ENCODE measurements at places on chromosomes 13 and 19. TPM values are rescaled to one million over a fixed set of nuclear protein-coding genes. Genes with fewer than 3 reads are reported as not detected.

The LILRA6 gene
- not detected for total RNA-seq

The PBX4 gene
- 15.5 TPM for total RNA-seq

The PTGER1 gene
- not detected for total RNA-seq

The KCNRG gene
- not detected for total RNA-seq

The C5AR1 gene
- total RNA-seq, result not detected

DNA sequence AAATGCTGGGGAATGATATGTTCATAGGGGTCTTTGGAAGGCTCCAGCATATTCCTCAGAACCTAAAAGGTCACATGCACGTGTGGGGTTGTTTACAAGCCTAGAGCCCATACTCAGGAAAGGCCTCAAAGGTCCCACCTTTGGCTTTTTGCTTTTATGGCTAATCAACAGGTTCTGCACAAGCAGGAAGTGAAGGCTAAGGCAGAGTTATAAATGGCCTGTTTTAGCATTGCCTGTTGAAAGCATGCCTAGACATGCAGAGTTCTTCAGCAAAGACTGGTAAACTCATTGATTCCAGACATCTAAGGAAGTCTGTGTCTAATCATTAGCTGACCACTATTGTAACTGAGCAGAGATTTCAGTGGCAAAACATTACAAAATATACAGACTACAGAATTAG, 198.3 kb downstream of the KCNRG start:
- DNase-seq, result no peak

DNA sequence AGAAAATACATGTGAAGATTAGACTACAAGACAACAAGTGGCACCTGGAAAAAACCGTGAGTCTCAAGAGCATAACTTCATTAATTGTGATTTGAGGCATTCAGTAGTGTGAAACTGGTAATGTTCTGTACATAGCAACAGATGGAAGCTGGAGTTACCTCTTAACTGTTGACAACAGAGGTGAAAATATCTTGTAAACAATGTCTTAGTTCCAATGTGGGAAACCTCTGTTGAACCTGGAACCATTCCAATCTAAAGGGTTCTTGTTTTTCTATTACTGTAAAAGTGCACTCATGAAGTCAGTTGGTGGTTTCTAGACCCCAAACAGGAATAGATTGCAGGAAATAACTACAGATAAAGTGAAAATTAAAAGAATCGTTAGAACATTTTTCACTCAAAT, 728.4 kb downstream of the SLITRK1 start:
- no peak for DNase-seq

DNA sequence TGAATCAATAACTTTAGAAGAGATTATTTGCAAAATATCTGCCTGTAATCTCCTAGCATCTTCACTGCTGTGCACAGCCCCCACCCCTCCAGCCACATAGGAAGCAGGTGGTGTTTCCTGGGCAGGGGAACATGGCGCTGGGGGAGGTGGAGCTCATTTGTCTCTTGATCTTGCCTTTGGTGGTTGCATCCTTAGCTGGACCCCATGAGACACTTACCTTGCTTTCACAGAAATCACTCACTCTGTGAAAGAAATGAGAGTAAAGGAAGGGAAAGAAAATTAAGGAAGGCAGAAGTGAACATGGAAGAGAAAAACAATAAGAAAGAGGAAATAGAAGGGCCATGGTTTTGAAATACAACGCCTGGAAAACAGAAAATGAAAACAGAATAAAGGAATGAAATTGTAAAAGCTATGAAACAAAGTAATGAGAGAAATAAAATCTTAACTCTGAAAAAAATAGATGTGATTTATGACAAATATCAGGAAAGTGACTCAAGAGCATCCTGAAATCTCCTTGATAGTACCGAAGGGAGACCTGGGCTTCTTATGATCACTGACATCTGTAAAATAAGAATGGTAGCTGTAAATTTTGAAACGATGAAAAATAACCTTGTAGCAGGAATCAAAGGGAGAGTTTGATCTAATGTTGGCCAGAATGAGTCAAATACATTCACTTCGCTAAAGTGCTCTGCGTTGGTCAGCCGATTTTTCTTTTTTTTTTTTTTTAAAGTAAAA, 17.2 kb upstream of the RNASEH2B start:
- no peak for DNase-seq

DNA sequence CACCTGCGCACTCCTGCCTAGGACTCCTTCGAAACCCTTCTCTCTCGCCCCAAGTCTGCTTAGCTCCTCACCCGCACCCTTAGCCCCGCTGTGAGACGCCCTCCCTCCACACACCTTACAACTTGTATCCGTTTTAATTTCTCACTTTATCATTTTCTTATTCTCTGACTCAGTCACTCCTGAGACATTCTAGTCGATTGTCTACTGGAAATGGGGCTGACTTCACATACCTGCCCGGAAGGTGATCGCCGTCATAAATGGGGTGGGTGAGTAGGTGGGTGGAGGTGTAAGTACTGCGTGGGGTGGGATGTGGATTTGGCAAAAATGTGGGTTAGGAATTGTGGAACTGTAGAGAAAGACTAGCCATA, 714 bp downstream of the NDFIP2 start:
- DNase-seq, result no peak

DNA sequence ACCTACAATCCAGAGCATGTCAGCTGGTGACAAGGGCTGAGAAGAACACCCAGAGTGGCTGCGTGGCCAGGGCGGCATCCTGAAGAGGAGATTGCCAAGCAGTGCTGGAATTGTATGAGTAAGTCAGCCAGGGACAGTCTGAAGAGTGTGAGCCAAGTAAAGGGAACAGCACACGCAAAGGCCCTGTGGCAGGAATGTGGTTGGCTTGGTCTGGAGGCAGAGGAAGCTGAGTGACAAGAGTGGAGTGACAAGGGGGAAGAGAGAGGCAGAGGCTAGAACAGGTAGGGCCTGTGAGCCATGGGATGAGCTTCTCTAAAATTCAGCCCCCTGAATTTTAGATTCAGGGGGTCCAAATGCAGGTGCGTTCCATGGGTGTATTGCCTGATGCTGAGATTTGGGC, 53.7 kb upstream of the UQCRFS1 start:
- no peak for DNase-seq

DNA sequence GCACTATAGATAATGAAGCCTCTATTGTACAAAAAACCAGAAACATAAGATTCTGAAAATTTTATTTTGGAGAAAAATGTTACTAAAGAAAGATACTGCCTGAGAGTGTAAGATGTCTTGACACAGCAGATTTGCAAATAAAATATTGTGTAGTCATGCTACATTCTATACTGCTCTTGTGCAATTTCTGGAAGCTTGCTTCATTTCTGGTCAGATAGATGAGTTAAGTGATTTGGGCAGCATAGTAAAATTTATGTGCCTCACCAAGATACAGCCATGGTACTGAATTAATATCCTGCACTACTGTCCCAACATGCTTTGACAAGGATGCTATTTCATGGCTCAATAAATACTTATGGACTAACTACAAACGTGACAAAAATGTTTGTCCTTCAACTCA, 55.1 kb upstream of the STARD13 start:
- no peak for DNase-seq

DNA sequence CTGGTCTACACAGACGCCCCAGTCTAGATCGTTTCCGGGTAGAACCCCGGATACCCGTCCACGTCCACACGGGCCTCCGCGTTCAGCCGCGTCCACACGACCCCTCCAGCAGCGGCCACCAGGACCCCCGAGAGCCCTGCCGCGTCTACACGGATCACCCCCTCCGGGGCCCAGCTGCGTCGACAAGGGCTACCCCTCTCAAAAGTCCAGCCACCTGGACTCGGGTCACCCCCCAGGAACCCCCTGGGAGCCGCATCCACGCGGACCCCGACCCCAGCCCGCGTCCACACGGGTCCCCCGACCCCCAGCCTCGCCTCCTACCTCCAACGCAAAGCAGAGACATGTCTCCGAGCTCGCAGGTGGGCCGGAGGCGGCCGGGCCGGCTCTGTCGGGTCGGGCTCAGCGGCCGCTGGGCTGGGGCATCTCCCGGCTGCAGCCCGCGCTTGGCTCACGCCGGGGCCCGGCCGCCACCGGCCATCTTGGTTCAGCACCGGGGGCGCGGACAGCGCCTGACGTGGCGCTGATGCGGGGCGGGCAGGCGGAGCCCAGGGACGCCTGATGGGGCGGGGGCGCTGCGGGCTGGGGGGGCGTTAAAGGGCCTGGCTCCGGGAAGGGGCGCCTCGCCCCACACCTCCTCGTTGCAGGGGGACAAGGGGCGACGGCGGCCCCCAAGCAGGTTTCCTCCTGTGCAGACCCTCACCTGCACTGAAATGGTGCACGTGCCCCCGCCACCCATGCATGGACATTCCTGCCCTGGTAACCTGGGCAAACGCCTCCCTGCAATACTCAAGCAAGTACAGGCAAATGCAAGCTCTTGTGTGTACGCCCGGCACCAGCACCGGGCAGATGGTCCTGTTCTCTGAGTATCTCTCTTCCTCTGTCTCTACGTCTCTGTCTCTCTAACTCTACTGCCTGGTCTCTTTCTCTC, at the start of gene UNC13A:
Gene UNC13A (minus strand): TSS at position 498 of the 928 bp plus-strand sequence. CDS start 155 bp downstream, at position 343.
- peak; percentile 69 for DNase-seq

GRCh38 chr19:1690699-1691307, 38.4 kb upstream of the TCF3 start:
- peak; percentile 11 for DNase-seq

GRCh38 chr19:17718550-17718946, 732 bp upstream of the MAP1S start:
- no peak for DNase-seq

GRCh38 chr13:112194579-112194978, 127.6 kb downstream of the SOX1 start:
- no peak for DNase-seq

DNA sequence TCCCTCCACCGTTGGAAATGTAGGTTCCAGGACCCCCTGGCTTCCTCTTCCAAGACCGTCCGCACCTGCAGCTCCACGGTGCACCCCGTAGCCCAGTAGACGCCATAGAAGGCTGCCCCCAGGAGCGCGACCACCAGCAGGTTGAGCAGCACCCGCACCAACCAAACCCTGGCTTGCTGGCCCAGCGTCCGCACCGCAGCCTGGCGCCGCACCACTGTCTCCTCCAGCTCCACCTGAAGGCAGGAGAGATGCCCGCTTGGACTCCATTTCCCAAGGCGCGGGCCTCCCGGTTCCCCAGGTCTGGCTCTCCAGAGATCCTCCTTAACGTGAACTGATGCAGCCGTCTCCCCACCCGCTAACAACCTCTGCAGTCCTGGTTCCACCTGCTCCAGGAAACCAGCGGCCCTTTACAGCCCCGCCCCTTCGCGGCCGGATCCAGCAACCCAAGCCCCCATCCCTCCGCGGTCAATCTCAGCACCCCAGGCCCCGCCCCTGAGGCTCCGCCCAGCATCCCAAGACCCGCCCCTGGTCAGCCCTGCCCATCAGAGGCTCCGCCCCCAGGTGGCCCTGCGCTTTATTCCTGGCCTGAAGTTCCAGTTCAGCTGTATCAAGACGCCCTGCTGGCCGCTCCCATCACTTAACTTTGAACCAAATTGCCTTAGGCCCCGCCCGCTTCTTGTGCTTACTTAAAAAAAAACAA, 5.0 kb upstream of the LENG1 start:
- no peak for DNase-seq

DNA sequence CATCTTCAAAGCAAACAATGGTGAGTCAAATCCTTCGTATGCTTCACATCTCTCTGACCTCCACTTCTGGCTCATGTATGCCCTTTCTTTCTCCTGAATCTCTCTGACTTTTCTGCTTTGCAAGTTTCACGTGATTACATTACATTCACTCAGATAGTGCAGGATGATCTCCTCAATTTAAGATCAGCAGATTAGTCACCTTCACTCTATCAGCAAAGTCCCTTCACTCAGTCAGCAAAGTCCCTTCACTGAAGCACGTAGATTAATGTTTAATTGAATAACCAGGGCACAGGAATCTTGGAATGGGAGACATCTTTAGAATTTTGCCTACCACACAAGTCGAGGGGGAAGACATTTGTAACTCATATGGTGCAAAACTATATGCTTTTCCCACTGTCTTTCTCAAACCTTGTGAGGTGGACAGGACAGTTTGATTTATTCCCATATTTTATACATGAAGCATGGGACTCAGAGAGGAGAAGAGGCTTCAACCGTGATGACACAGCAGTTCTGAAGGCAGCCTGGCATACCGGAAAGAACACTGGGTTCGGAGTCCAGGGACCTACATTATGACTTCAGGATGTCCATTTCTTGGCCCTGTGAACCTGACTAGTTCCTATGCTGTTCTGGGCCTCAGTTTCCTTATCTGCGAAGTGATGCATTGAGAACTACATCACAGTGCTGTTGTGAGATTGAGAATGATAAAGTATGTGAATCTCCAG, 23.3 kb downstream of the SIGLECL1 start:
- DNase-seq, result no peak

DNA sequence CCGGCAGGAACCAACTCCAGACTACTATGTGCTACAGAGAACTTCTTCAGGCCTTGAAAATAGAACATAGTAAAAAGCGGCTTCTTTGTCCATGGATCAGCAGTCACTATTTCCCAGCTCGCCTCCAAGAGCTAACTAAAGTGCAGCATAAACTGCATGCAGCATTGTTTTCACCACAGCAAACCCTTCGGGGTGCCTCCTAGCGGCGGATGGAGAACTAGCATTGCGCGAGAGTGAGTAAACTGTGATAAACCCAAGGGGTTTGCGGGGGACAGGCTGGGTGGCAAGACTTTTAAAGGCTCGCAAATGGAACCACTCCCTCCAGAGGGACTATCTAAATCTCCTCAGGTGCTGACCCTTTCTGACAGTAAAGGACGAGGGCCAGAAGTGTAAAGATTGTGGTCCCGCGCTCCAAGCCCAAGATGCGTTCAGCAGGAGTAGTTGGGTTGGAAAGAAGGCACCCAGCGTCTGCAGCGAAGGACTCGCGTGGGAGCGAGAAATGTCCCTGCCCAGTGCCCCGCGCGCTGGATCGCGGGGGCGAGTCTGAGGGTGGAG, 21.5 kb upstream of the SGCG start:
- peak; percentile 69 for DNase-seq

DNA sequence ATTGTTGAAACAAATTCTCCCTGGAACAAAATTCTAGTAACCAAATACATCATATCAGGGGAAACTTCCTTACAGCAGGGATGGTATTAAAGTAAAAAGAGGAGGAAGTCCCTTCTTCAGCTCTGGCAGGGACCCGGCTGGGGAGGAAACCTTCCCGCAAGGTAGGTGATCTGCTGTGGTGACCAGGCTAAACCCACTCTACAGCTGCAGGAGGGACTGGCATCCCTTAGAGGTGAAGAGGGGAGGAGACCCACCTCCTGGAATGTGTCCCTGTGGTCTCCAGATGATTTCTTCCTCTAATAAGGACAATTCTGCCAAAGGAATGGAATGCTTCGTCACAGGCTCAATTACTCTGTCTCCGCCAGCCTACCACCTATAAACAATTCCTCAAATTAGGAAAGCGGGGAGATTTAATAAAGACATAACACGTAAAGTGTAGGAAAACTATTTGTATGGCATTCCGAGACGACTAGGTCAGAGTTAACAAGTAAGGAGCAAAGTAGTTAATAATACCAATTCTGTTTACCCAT, 637 bp upstream of the PDS5B start:
- no peak for DNase-seq

- DNase-seq, result peak; percentile 28
These were observed 37.7 kb upstream of the MCF2L start for GRCh38 chr13:112931028-112931934.

- peak; percentile 51 for DNase-seq
These were observed 67.8 kb downstream of the RASA3 start for GRCh38 chr13:114064450-114065140.

Measured in MG63 (cell line).